Esophagus muscularis mucosa (tissue), 4 donors: ENCODE measurements at places on chromosomes 2 and 18. TPM values are rescaled to one million over a fixed set of nuclear protein-coding genes. Genes with fewer than 3 reads are reported as not detected.

SPC25 gene
- not detected for total RNA-seq

DNA sequence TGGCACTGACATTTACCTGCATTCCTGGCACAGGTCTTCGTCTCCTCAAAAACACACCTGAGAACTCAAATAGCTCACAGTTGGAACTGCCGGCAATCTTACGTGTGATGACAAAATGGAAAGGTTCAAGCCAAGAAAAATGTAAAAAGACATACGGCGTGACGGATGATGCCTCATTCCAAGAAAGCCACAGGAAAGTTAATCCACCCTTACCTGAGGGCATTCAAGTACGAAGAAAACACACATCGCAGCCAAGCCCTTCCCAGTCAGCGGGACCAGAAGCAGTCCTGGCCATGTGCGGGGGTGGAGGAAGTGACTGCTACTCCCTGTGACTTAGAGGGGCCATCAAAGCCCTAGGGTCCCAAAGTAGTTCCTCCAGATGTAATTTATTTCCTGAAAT is 986.3 kb upstream of the CELF4 start:
- no peak for DNase-seq

FNDC4 gene
- total RNA-seq, result 3.3 TPM

- DNase-seq, result no peak
Measured at GRCh38 chr18:35641916-35642315, 60.4 kb downstream of the GALNT1 start.

DNA sequence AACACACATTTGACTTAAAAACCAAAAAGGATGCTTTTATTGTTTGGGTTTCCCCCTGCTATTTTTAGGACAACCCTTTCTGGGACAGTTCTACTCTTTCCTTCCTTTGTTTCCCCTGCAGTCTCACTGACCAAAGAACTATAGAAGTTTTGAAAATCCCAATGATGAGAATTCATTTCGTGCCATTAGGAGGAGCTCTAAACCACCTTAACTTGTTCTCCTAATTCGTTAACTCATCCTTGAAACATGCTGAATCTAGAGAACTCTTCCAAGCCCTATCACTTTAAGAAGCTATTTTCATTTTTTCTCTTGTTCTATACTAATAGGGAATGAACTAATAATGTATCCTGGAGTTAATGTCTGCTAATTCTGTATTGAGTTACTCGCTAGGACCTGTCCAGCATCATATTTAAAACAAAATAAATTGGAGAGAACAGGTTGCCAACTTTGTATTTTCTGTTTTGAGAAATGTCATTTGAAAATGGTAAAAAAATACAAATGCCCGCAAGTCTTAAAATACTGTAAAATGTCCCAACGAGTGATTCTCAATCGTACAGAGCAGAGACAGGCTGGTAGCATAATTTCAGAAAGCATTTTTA is 62.9 kb downstream of the AFTPH start:
- no peak for DNase-seq

GRCh38 chr18:56756966-56757365 is 105.8 kb downstream of the WDR7 start:
- DNase-seq, result no peak

GPR148 gene
- not detected for total RNA-seq

ATP6V1B1 gene
- total RNA-seq, result not detected

- DNase-seq, result no peak
Measured at GRCh38 chr2:160432633-160433032, 61.0 kb downstream of the RBMS1 start.

VAMP5 gene
- 50.7 TPM for total RNA-seq

DPP4 gene
- total RNA-seq, result 4.1 TPM

RESP18 gene
- total RNA-seq, result not detected

WDR7 gene
- total RNA-seq, result 48.6 TPM

GRCh38 chr18:77000527-77000926 is 132.1 kb downstream of the MBP start:
- DNase-seq, result no peak

GRCh38 chr2:140242889-140243288 is 1462.7 kb upstream of the NXPH2 start:
- DNase-seq, result no peak

SMYD1 gene
- 26.1 TPM for total RNA-seq

- no peak for DNase-seq
Measured at GRCh38 chr2:55010149-55010591, 40.1 kb downstream of the RTN4 start.

UGT1A3 gene
- not detected for total RNA-seq

DNA sequence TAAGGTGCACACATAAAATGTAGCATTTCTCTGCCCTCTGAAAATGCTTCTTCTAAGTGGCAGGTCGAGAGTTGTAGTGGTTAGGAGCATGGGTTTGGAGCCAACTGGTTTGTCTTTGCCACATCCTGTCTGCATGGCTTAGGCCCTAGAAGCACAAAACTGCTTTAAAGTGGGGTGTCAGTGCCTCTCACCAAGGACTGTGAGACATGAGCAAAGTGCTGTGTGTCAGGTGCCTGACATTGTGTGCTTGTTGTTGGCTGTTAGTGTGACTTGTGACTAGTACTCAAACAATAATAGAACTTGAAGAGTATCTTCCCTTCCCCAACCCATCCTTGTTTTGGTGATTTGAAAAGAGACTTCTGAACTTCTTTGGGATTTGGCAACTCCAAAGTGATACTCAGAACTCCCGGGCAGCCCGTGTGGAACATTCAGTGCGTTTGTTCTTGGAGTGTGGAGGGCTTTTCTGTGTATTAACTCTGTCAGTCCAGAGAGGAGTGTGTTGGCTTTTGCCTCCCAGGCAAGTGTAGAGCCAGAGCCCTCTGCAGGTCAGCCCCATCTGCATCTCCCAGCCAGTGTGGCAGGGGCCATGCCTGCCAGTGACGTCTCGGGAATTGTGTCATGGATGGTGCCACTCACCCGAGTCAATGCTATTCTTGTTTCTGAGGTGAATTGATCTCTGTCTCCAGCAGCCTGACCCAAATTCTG is 5.0 kb downstream of the MGAT5 start:
- no peak for DNase-seq

DNA sequence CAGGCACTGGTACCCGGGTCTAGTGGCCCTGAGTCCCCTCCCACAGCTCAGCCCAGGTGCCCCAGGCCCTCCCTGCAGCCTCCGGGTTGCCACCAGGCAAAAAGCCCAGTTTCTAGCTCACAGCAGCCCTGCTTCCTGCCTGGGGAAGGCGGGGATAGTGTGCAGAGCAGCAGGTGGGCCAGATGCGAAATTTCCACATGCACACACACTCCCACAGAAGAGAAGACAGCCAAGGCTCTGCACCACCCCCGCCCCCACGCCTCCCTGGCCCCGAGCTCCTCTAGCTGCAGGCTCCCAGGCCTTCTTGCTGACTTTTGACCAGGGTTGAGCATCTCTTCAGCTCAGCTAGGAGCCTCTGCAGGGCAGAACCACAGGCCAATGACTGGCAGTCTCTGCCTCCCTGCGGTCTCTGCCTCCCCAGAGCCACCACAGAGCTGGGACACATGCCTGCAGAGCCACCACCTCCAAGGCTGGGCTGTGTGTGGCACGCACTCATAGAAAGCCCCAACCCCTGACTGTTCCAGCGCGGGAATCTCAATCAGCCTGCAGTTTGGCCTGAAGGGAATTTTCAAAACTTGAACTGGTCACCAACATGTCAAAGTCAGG is 7.2 kb downstream of the SLC66A2 start:
- no peak for DNase-seq

GRCh38 chr2:202378662-202379358 is 2.7 kb downstream of the BMPR2 start:
- DNase-seq, result no peak

- no peak for DNase-seq
Measured at GRCh38 chr2:158467248-158467647, 10.5 kb downstream of the PKP4 start.
